ENCODE measurements at places on chromosomes 13 and 19.

- no peak overlapping the region for H3K4me3 ChIP-seq
- H3K4me1 ChIP-seq: no peaks in the 10 kb centered on the region
- no peaks in the 10 kb centered on the region for H3K36me3 ChIP-seq
- DNase-seq: no peak
- H3K27me3 ChIP-seq: no peaks in the 10 kb centered on the region
- H3K27ac ChIP-seq: no peak overlapping the region
These were observed 401.9 kb downstream of the PCDH20 start for GRCh38 chr13:61013796-61014195.

GRCh38 chr13:44243198-44243857 is 130.3 kb upstream of the SERP2 start:
- no peaks in the 10 kb centered on the region for H3K4me1 ChIP-seq
- no peaks in the 10 kb centered on the region for H3K36me3 ChIP-seq
- no peak overlapping the region for H3K27ac ChIP-seq
- H3K27me3 ChIP-seq: no peaks in the 10 kb centered on the region
- H3K4me3 ChIP-seq: no peak overlapping the region
- no peak for DNase-seq

- no peaks in the 10 kb centered on the region for H3K27me3 ChIP-seq
- no peaks in the 10 kb centered on the region for H3K4me1 ChIP-seq
- no peak overlapping the region for H3K27ac ChIP-seq
- DNase-seq: no peak
- H3K36me3 ChIP-seq: no peaks in the 10 kb centered on the region
These were observed 40.5 kb downstream of the FAM124A start for GRCh38 chr13:51262501-51263211.

GRCh38 chr13:94968757-94969086 is 256.4 kb upstream of the SOX21 start:
- H3K27ac ChIP-seq: no peak overlapping the region
- peaks cover 10% of the 10 kb centered on the region for H3K27me3 ChIP-seq
- DNase-seq: no peak
- no peaks in the 10 kb centered on the region for H3K36me3 ChIP-seq
- H3K4me3 ChIP-seq: no peak overlapping the region

DNA sequence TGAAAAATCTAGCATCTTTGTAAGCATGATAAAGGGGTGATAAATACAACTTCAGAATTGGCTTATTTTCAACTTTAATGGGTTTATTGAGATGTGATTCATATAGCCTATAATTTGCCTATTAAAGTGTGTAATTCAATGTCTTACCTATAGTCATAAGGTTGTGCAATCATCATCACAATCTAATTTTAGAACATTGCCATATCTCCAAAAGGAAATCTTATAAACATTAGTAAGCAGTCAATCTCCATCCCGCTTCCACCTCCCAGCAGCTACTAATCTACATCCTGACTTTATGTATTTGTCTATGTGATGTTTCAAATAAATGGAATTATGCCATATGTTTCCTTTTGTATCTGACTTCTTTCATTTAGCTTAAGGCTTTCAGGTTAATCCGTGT is 145.2 kb upstream of the KLHL1 start:
- no peaks in the 10 kb centered on the region for H3K4me1 ChIP-seq
- no peak overlapping the region for H3K27ac ChIP-seq
- H3K36me3 ChIP-seq: no peaks in the 10 kb centered on the region
- DNase-seq: no peak
- H3K27me3 ChIP-seq: no peaks in the 10 kb centered on the region
- H3K4me3 ChIP-seq: no peak overlapping the region

DNA sequence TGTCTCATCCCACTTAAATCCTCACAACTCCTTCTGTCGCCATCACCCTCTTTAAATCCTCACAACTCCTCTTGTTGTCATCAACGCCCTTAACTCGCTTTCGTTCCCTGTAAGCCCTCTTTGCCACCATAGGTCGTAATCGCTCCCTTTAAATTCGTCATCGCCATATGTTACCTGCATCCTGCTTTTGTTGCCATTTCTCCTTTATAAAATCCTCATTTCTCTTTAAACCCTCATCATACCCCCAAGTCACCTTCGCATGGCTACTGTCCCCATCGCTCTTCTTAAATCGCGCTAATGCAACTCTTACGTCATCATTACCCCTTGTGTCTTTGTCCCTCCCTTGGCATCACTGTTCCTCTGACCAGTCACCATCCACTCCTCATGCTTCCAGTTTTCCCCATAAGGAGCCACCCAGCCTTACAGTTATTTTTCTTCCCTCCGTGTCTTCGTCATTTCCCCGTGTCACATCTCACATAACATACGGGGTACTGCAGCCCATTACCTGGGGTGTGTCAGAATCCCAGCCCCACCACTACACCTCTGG is 539 bp downstream of the PLD3 start:
- no peaks in the 10 kb centered on the region for H3K27me3 ChIP-seq
- H3K36me3 ChIP-seq: no peaks in the 10 kb centered on the region
- H3K4me1 ChIP-seq: peaks cover 15% of the 10 kb centered on the region
- H3K27ac ChIP-seq: peak overlapping the region; percentile 31

DNA sequence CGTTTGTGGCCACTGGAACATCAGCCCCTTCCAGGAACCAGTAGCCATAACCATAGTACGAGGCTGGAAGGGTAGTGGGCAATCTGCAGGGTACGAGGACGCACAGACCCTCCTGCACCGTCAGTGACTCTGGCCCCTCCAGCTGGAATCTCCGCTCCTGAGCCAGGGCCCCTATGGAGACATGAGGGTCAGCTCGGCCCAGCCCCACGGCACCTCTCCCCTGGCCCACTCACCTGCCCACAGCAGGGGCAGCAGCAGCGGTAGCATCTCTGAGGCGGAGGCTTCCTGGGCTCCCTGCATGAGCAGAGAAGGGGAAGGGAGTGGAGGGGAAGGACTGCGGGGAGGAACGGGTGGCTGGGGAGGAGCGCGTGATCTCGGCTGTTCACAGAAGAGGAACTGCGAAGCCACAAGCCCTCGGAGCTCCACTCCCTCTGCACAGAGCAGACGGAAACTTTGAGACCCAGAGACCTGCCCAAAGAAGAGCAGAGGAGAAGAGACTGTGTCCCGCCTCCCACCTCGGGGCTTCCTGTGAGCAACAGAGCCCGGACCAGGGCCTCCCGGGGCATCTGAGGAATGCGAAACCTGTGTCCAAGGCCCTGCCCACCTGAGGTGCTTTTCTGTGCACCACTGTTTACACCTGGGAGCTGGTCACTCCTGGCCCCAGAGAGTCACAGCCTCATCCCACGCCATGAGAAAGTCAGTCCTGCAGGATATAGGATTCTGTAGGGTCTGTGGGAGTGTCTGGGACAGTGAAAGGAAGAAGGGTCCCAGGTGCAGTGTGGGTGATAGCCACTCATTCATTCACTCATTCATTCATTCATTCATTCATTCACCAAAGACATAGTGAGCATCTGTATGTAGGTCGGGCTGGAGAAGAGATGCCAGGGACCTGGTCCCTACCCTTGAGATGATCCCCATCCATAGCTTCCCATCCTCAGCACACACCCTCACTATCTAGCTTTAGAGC is at the start of gene SIGLEC6:
Gene SIGLEC6, minus strand, starts transcription at position 322 of the 967 bp plus-strand sequence. Its CDS starts 22 bp downstream, at position 300.
- no peak within 1 kb of the TSS for H3K27ac ChIP-seq
- no peaks in the 10 kb centered on the region for H3K36me3 ChIP-seq
- no peak for DNase-seq
- H3K27me3 ChIP-seq: no peaks in the 10 kb centered on the region
- H3K4me1 ChIP-seq: no peaks in the 10 kb centered on the region
- H3K4me3 ChIP-seq: no peak within 1 kb of the TSS

- no peaks in the 10 kb centered on the region for H3K36me3 ChIP-seq
- no peak overlapping the region for H3K27ac ChIP-seq
- peaks cover 9% of the 10 kb centered on the region for H3K27me3 ChIP-seq
- peaks cover 5% of the 10 kb centered on the region for H3K4me1 ChIP-seq
- H3K4me3 ChIP-seq: no peak overlapping the region
These were observed 2.8 kb upstream of the AZU1 start for GRCh38 chr19:824885-825284.

DNA sequence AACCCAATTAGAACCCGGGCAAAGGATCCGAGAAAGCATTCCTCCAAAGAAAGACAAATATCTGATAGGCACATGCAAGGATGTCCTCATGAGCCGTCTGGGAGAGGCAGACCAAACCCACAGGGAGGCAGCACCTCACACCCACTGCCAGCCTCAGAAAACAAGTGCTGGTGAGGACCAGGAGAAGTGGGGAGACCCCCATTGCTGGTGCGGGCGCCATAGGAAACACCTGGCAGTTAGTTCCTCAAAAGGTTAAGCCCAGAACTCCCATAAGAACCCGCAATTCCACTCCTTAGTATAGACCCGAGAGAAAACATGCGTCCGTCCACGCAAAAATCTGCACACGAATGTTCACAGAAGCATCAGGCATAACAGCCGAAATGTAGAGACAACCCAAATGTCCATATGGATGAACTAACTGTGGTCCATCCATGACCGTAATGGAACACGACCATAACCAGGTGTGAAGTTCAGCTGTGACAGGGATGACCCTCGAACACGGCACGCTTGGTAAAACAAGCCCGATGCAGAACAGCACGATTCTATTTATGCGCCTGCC is 7.9 kb downstream of the ZNF787 start:
- H3K4me1 ChIP-seq: peaks cover 52% of the 10 kb centered on the region
- H3K36me3 ChIP-seq: no peaks in the 10 kb centered on the region
- DNase-seq: no peak
- H3K27me3 ChIP-seq: no peaks in the 10 kb centered on the region

DNA sequence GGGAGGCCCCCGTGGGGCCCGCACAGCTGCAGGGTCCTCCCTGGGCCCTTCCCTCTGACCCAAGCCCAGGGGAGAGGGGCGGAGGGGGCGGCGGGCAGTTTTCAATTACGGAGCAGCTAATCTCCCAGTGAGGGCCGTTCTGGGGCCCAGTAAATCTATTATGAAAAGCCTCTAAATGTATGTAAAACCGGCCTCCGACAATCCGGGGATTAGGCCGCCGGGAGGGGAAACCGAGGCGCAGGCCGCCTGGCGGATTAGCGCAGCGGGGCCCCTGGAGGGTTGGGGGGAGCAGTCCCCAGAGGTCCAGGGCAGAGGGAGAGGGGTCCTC is 25.1 kb downstream of the EFNA2 start:
- H3K27ac ChIP-seq: no peak overlapping the region
- H3K36me3 ChIP-seq: no peaks in the 10 kb centered on the region
- peak; percentile 33 for DNase-seq
- no peak overlapping the region for H3K4me3 ChIP-seq

GRCh38 chr19:54345938-54346386 is 7.0 kb upstream of the LILRA4 start:
- H3K36me3 ChIP-seq: no peaks in the 10 kb centered on the region
- H3K27me3 ChIP-seq: no peaks in the 10 kb centered on the region
- no peak for DNase-seq
- no peak overlapping the region for H3K27ac ChIP-seq

DNA sequence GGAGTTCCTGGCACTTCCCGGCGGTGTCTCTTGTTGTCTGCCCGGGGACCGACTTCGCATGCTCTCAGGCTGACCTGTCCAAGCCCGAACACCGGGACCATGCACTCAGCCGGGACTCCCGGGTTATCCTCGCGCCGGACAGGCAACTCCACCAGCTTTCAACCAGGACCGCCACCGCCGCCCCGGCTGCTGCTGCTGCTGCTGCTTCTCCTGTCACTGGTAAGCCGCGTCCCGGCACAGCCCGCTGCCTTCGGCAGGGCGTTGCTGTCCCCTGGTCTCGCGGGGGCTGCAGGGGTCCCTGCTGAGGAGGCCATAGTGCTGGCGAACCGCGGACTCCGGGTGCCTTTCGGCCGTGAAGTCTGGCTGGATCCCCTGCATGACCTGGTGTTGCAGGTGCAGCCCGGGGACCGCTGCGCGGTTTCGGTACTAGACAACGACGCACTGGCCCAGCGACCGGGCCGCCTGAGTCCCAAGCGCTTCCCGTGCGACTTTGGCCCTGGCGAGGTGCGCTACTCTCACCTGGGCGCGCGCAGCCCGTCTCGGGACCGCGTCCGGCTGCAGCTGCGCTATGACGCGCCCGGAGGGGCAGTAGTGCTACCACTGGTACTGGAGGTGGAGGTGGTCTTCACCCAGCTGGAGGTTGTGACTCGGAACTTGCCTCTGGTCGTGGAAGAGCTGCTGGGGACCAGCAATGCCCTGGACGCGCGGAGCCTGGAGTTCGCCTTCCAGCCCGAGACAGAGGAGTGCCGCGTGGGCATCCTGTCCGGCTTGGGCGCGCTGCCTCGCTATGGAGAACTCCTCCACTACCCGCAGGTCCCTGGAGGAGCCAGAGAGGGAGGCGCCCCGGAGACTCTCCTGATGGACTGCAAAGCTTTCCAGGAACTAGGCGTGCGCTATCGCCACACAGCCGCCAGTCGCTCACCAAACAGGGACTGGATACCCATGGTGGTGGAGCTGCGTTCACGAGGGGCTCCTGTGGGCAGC is 661 bp downstream of the FREM2 start:
- no peaks in the 10 kb centered on the region for H3K36me3 ChIP-seq
- peak overlapping the region; percentile 75 for H3K4me3 ChIP-seq
- no peaks in the 10 kb centered on the region for H3K4me1 ChIP-seq
- H3K27me3 ChIP-seq: no peaks in the 10 kb centered on the region
- peak overlapping the region; percentile 38 for H3K27ac ChIP-seq
- DNase-seq: no peak

DNA sequence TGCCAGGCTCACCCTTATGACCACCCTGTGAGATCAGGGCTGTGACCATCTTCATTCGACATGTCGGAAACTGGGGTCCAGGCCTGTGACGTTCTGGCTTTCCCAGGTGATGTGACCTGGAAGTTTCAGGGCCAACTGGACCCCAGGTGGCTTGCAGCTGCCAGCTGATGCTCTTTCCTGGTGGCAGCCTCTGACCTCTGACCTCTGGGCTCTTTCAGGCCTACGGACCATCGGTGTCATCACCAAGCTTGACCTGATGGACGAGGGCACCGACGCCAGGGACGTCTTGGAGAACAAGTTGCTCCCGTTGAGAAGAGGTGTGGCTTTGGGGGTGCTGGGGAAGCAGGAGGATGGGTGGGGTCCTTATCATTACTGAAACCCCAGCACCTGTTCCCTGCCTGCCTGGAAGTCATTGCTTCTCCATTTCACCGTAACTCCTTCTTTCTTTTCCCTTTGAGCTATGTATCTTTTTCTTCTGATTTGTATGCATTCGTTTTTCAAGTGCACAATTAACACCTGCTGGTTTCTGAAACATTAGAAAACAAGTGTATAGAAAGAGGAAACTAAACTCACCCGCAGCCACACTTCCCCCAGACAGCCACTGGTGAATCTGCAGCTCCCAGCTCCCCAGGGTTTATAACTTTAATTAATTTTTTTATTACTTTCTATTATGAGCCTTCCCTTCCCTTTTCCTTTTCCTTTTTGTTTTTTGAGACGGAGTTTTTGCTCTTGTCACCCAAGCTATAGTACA is 58.9 kb downstream of the TMED1 start:
- H3K4me3 ChIP-seq: no peak overlapping the region
- no peaks in the 10 kb centered on the region for H3K27me3 ChIP-seq
- DNase-seq: no peak
- no peaks in the 10 kb centered on the region for H3K4me1 ChIP-seq
- H3K36me3 ChIP-seq: peaks cover 3% of the 10 kb centered on the region

DNA sequence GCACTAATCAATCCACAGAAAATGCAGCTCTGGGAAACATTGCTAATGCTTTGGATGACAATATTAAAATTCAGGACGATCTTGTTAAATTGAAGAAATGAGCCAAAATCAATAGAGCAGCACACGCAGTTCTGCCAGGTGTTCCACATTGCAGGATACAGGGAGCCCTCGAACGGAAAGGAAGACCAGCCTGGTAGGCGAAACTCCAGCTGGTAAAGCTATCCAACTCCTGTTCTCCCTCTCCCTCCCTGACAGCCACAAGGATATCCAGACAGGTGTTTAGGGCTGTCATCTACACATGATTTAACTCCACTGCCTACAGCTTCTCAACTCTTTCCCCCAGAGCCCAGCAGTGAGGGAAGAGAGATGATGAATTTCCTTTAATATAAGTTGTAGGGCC is 67.7 kb downstream of the EPSTI1 start:
- H3K36me3 ChIP-seq: no peaks in the 10 kb centered on the region
- DNase-seq: no peak
- no peak overlapping the region for H3K4me3 ChIP-seq
- no peak overlapping the region for H3K27ac ChIP-seq

All from pancreas (tissue), 10 donors.